ENCODE measurements at places on chromosomes 2 and 18. TPM values are rescaled to one million over a fixed set of nuclear protein-coding genes. Genes with fewer than 3 reads are reported as not detected.

DNA sequence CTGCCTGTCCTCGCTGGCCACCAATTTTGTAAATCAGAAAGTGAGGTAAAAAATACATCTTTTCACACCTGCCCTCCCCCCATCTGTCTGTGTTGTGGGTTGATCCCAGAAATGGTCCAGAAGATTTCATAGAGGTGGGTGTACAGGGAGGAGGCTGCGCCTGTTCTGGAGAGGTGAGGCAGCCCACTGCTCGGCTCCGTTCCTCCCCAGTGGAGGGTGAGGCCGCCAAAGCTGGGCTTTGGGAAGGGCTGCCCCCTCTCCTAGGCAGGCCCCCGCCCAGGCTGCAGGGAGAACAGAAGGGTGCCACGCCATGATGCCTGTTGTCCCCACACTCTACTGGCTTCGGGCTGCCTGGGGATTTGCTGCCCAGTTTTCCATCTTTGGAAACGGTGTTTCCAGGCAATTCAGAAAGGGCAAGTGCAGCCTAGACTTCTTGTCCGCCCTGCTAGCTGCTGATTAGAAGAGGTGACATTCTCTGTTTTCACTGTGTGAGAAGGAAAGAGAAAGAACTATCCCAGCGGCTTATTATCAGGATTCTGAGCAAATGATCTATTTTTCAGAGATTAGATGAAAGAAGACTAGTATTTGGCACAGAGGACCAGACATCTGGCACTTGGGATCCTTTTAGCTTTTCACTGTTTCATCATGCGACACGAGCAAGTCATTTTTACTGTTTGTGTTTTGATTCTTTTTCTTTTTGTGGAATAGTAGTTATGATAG lies 18.7 kb downstream of the SMARCAL1 start:
- DNase-seq: no peak

DNA sequence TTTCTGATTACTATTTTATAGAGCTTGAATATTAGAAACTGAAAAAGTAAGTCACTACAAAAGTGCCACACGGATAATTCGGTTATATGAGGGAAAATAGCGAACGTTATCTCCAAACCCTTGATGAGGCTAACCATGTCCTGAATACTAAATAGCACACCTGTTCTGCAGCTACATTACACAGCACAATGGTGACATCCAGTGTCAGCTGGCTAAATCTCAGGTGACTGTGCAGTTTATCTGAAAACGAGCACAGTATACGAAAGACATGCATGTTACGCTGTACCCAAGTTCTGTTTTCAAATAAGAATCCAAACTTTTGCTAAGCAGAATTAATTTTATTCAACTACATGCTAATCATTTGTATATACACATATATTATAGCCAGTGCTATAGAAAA lies 9.0 kb downstream of the CCDC68 start:
- DNase-seq: no peak

GRCh38 chr2:68045342-68045741 lies 17.5 kb downstream of the C1D start:
- peak; percentile 79 for DNase-seq

GRCh38 chr2:233455006-233455405 lies 100.7 kb downstream of the DGKD start:
- no peak for DNase-seq

DNA sequence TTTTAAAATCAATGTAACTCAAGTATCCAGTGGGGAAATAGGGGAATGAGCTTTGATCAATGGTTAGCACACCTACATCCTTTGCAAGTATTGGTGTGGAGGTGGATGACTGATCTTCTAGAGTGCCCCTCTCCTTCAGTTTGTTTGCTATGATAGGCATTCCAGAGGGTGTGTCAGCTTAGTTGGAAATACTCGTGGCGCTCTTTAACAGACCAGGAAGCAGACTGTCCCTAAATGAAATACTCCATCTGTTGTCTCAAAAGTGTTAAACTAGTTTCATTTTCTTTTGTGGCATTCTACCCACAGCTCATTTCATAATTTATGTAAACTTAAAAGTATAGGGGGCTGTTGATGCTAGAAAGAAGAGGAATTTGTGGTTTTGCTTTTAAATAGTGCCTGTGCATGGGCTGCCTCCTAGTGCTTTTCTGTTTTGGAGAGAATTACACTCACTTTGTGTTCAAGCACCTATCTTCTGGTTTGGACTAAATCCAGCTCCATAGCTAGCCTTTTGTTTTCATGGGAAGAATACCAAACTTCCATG lies 66.2 kb downstream of the STAT1 start:
- DNase-seq: peak; percentile 82

GRCh38 chr18:55003695-55004094 lies 44.4 kb upstream of the CCDC68 start:
- DNase-seq: no peak

GRCh38 chr2:204315236-204315662 lies 230.0 kb upstream of the PARD3B start:
- DNase-seq: peak; percentile 61

DNA sequence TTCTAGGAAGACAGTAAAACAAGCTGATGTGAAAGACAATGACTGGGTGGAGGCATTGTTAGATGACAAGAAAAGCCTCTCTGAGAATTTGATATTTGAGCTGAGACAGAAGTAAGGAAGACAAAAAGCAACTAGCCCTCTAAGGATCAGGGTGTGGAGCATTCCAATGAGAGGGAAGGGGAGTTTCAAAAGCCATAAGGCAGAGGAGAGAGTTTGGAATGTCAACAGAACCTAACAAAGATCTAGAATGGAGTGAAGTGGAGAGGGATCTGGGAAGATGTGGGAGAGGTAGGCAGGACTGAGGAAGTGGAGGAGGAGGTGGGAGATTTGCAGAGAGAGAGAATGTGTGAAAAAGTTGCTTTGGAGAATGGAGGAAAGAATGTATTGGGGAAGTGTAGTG lies 17.3 kb upstream of the ASXL2 start:
- DNase-seq: no peak

- no peak for DNase-seq
Observed at GRCh38 chr18:35050705-35051195, 9.5 kb downstream of the MAPRE2 start.

DNA sequence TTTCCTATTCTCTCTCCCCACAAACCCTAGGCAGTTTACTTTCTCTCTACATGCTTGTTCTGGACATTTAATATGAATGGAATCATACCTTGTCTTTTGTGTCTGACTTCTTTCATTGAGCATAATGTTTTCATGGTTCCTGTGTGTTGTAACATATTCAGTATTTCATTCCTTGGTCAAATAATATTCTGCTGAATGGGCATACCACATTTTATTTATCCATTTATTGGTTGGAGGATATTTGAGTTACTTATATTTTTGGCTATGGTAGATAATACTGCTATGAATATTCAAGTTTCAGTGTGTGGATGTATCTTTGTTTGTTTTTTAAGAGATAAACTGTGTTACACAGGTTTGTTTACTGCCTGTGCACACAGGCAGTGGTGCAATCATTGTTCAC lies 9.0 kb downstream of the TWSG1 start:
- DNase-seq: no peak

The AP1S3 gene
- total RNA-seq: 8.9 TPM

GRCh38 chr2:16247326-16248122 lies 307.2 kb downstream of the MYCN start:
- DNase-seq: no peak

GRCh38 chr2:49026706-49027105 lies 127.6 kb downstream of the FSHR start:
- no peak for DNase-seq

The SEC11C gene
- 30.0 TPM for total RNA-seq

- no peak for DNase-seq
Observed at GRCh38 chr2:111697560-111697959, 186.4 kb downstream of the ANAPC1 start.

DNA sequence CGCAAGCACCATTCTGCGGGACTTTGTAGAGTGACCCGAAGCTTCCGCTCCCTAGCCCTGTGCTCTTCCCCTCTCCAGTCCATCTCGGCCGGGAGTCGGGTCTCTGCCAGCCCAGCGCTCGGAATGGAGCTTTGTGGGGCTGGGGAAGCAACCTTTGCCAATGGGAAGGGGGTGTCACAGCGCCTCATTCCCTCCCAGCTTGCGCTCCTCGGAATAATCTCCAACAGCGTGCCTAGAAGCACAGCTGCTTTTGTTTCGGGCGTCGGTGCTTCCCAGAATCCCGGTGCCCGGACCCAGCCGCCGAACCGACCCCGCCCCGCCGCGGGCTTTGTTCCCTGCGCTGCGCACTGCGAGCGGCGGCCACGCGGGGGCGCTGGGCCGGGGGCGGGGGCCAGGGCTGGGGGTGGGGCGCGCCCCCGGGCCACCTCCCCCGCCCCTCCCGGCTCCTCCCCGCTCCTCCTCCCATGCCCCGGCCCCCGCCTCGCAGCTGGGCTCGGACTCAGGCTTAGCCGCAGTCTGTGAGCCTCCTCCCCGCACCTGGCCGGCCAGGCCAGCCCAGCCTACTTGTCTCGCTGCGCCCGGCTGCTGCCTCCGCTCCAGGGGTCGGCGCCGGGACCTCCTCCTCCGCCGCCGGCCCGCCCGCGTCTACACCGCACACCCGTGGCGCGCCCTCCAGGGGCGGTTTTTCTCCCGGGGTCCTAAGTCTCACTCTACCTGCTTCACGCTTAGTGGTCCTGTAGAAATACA lies 77.7 kb upstream of the SMAD2 start:
- DNase-seq: peak; percentile 20

DNA sequence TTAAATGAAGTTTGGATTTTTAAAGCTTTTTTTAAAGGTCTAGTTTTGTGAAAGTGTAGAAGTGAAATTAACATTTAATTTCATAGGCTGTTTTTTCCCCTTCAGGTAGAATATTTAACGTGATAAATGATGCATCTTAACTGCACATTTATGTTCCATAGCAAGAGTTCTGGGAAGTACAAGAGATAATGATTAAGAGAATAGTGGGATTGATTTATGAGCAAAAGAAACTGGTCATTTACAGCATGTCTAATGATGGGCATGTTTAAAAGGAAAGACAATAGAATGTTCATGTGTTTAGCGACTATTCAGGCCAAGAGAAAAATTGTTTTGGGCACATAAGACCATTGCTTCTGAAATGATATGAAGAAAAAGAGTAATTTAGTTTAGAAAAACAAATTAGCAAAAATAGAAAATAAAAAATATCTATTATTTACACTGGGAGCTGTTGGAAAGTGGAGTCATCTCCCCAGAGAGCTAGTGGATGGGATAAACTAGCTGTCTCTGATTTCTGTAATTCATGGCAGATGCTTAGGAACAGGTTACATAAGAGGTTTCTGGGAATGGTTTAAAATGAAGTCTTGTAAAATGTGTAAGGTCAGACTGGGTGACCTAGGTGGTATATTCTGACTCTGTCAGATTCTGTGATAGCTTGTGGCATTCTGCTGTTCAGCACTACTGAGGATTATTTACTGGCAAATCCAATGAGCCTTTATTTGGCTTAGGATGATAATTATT lies 60.7 kb downstream of the WDR7 start:
- no peak for DNase-seq

The CHST10 gene
- total RNA-seq: 24.2 TPM

The INHBB gene
- 0.16 TPM for total RNA-seq

The C2orf15 gene
- 1.0 TPM for total RNA-seq

DNA sequence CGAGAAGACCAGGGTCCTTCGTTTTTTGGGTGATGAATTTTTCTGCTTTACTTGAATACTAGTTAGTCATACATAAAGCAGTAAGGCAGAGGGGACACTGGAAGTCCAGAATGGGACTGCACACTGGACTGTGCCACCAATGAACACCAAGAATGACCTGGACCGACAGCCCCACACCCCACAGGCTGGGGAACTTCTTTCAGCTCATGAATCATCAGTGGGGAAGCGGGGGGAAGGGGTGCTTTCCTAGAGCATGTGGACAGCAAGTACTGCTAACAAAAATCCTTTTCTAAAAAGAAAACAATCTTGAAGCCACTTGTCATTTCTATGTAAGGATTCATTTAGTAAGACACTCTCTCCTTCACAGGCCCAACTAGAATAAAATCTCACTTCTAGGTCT lies 86.0 kb downstream of the DTNB start:
- peak; percentile 55 for DNase-seq

DNA sequence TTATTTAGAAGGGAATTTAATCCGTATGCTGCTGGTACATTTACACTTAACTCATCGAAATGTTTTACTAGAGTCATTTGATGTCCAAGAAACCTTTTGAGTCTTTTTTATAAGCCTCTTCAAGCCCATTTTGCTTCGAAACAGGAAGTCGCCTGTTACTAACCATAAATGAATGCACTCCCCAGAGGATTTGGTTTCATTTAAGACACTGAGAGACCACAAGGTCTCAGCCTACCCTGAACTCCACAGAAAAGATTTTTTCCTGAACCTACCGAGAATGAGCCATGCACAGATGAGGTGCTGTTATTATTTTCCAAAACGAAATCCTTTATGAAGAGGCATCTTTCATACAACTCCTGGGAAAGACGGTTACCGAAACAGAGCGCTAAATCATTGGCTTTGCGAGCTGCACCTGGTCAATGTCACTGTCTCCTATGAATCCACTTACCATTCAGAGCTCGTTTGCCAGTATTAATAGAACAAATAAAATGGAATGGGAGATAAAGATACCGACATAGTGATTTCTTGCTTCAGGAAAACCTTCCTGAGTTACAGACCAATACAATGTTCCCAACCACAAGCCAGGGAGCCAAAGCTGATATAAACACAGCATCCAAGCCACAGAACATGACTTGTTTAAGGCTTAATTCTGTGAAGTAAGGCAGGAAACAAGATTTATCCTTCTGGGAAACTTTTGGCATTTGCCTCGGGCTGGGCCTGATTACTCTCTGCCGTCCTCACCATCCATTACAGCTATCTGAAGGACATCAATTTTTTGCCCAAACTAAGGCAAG lies 382.1 kb downstream of the OSR1 start:
- peak; percentile 83 for DNase-seq

The SAG gene
- total RNA-seq: not detected

DNA sequence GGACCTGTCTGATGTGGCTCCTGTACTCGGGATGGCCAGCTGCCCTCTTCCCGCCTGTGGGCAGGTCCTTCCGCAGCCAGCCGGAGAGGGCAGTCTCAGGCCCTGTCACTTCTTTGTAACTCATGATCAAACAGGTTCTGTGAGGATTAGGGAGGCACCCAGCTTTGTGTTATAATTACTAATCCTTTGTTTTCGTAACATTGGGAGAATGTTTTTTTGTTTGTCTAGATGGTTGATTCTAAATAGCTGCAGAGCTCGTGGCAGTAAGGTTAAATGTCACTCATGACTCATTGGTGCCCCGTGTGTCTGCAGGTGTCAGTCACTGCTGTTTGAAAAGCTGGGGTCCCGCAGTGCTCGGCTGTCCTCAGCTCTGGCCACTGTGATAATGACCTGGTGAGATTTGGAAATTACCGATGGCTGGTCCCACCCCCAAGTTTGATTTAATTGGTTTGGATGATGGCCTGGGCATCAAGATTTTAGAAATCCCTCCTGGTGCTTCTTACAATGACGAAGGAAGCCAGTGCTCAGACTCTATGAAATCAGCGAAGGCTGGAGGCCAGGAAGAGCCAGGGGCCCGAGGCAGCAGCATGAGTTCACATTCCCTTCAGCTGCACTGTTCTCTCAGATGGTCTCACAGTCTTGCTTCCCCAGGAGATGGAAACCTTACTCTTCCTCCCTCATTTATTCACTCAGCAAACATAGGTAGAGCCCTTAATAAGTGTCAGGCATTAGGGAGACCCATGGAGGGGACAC lies 172.8 kb downstream of the VAPA start:
- DNase-seq: peak; percentile 22

All from A172 (cell line).